ENCODE measurements at places on chromosomes 2 and 18.

GRCh38 chr2:47899915-47900816, 6.1 kb downstream of the FBXO11 start:
- no peak for DNase-seq

DNA sequence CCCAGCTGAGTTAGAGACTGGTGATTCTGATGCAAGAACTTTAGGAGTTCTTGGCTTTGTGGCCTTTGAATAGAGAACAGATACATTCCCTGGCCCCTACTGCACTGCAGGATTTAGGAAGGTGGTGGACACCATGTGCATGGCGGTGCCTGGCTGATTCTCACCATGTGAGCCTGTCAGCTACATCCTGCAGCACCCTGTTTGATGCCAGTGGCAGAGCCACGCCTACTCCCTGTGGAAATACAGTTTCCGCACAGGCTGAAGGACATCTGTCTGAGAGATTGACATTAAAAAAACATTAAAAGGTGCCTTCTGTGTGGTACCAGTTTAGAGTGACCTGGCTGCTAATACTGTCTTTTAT, 50.0 kb downstream of the KCNE4 start:
- DNase-seq: peak; percentile 85

GRCh38 chr18:65760457-65760856, 9.6 kb downstream of the CDH7 start:
- DNase-seq: no peak

DNA sequence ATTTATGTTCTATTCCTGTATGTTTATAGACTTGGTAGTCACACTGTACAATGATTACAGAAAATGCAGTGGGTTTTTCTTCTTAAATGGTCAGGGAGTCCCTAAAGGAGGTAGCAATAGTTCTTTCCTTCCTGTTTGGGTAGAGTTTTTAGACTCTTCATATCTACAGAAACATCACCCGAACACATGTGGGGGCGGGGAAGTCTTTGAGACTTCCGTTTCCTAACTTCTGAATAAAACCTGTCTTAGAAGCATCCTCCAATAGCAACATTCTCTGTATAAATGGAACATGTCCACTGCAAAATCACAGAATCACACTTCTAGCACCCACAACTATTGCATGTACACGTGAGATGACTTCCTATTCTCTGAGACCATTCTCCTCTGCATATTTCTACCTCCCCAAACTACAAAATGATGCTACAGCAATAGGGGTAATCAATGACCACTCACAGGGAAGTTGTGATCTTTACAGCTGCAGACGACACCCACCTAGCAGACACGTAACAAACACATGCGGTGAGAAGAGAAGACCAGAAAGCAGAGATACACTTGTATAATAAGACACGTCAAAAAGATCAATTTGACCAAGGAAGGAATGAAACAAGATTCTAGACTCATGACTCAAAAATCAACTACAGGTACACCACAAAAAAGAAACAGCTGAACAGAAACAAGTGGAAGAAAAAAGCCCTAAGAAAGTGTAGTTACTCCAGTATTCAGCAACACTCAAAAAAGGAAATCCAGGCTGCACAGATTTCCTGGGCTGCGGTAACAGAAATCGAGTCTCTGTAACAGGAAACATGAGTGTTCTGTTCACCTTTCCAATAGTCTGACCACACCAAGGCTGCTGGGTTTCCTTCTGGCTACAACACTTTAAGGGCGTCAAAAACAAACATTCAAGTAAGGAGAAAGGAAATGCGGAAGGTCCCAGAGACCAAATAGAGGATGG, 120.4 kb downstream of the ZNF516 start:
- no peak for DNase-seq

GRCh38 chr2:236517251-236518031, 52.2 kb upstream of the ACKR3 start:
- peak; percentile 22 for DNase-seq

DNA sequence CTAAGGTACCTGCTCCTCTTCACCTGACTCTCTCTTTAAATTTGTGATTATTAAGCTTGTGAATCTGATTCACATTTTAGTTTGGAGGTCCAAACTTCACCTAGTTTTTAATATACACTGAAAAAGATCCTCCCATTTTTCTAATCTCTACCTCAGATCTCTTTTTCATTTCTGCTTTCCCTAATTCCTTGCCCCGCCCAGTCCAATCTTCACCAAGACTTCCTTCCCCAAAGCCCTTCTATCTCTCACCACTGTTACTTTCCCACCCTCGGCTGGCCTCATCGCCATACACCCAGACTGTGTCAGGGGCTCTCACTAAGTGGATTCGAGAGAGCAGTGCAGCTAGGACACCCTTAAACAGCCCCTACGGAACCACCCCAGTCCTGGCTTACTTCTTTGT, 40.0 kb downstream of the LBH start:
- DNase-seq: no peak

- DNase-seq: no peak
Measured at GRCh38 chr2:26938399-26939118, 31.9 kb upstream of the MAPRE3 start.

DNA sequence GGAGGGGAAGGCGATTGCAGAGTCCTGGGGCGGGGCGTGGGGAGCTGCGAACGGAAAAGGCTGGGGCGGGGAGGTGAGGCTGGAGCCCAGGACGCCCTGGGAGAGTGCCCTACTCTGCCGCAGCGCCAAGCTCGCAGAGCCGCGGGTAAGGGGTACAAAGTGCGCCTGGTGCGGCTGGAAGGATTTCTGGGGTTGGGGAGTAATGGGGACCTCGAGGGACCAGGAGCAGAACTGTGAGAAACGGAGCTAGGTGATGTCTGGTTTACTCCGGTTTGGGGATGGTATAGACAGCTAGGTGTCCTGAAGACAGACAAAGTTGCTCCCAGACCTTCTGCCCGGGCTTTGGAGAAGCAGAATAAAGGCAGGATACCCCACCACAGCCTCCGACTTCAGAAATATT, 718 bp upstream of the NXPH2 start:
- DNase-seq: no peak

- peak; percentile 92 for DNase-seq
Measured at GRCh38 chr2:212940816-212941215, 210.6 kb downstream of the IKZF2 start.

DNA sequence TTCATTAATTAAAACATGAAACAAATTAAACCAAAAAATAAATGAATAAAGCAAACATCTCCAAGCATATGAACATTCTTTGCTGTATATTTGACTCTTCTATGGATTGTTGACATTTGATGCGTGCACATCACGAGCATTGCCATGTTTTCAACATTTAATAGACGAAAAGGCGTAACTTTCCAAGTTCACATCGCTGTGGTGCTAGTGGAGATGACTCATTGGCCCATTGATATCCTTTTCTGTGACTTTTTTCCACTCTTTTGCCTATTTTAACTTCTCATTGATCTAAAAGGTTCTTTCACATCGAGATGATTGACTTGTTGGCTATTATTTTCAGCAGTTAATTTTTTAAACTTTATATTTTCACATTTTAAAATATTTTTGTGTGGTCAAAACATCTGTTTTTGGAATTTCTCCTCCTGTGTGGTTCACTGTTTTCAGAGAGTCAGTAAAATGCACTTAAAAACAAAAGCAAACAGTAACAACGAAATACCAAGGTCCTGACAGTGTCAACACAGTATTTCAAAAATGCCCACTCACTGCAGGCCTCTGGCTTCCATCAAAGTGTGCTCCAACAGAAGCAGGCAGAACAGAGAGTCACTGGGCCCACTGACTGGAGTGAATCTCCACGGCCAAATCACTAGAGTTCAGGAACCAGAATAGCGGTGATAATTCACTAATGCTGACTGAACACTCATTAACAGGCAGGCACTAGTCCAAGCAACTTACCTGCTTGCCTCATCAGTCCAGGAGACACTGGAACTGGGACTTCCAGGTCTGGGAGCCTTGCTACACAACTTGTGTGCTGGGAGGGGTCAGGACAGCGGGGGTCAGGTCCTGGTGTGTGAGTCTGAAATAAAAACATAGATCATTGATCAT, 372.2 kb upstream of the SMIM21 start:
- no peak for DNase-seq

DNA sequence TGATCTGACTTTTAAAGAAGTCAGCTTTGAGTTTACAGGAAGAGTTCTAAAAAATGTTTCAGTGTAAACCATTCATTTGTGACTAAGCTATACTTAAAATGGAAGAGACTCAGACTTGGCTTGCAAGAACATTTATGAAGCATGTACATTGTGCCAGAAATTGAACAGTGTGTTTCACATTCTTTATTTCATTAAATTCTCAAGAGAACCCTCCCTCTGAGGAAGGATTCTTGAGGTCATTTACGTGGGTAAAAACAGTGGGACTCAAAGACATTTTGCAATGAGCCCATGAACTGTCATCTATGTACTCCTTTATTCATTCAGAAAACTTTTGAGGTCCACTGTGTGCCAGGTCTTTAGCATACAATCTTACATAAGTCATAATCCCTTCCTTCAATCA, 143.6 kb upstream of the ZNF521 start:
- no peak for DNase-seq

DNA sequence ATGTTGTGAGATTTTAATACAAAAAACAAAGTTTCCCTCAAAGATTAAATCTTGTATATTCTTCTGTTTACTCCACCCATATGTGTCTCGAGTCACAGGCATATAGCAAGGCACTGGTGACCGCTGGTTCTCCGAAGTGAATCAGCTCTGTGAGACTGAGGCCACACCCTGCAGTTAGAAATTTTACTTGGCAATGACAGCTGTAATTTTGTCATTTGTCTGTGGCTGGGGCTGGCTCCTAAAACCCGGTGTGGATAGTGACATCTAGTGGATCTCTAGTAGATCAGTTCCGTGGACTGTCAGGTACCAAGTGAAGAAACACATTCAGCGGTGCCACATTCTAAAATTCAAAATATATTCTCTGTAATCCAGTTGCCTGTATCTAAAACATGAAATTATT, 278.0 kb downstream of the NEDD4L start:
- DNase-seq: peak; percentile 72

DNA sequence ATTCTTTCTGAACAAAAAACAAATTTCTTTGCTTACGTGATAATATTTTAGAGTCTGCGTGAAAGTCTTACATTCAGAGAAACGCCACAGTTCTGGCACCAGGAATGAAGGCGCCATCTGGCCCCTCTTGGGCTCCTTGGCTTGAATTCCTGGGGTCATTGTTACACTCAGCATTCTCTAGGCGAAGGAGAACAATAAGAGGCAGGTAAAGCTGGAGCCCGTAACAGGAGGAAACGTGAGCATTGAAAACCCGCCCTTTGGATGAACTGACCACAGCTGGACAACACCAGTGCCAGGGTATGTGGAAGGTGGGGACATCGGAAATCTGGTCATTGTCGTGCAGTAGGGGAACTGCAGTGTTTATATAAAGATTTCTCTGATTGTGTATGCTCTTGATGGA, 144.8 kb downstream of the RNF152 start:
- DNase-seq: no peak

GRCh38 chr2:62956651-62957050, 94.0 kb upstream of the OTX1 start:
- no peak for DNase-seq

DNA sequence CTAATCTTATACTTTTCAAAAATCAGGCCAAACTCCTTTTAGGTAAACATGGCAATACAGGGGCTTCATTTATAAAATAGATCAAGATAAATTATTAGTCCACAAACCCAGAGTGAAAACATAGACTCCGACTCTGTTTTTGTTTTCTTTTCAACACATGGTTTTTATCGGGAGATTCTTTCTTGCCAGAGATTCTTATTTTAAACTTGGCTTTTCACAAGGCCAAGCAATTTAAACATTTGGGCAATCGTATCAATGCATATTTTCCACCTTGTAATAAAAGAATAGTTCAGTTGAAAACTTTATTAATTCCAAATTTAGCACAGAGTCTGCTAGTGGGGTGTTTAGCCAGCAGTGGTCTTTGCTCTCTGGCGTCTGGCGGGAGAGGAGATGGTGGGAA, 71.9 kb downstream of the SOX11 start:
- DNase-seq: no peak

GRCh38 chr2:190707726-190708125, 58.8 kb downstream of the NAB1 start:
- no peak for DNase-seq

DNA sequence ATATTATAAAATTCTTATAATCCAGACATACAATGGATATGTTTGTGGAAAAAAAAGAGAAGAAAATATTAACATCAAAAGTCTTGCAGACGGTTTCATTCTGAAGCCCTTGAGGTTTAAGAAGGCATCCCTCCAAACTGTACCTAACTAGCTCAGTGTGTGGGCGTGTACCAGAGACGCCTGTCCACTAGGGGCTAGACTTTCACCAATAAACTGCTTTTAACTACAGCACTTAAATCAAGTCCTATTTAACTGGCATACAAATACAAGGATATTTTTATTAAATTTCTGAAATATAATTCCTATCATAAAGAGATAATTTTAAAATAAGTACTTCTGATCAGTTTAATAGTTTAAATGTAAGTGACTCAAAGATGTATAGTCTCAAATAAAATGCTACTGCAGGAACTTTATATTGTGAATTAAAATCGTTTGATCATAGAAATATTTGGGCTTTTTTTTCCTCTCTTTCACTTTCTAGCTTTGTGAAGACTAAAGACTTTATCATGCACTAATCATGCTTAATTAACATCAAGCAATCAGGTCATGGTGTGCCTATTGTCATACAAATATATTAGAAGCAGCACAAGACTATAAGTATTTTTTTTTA, 437.7 kb downstream of the SATB2 start:
- peak; percentile 41 for DNase-seq
